Smooth muscle cell of trachea (primary cell): ENCODE measurements at places on chromosomes 5 and 9. TPM values are rescaled to one million over a fixed set of nuclear protein-coding genes. Genes with fewer than 3 reads are reported as not detected.

The IGFBPL1 gene
- total RNA-seq, result not detected in 2 replicates

The TNC gene
- 85.3 and 293 TPM in 2 replicates for total RNA-seq

The SELENOP gene
- total RNA-seq, result 334 and 703 TPM in 2 replicates

The ADAMTS2 gene
- total RNA-seq, result 50.3 and 76.6 TPM in 2 replicates

The CORO2A gene
- total RNA-seq, result 0.15 and 0.33 TPM in 2 replicates

The ZNF354C gene
- total RNA-seq, result 7.9 and 10.3 TPM in 2 replicates

The POLR1E gene
- total RNA-seq, result 37.4 and 41.3 TPM in 2 replicates

The MPDZ gene
- 36.1 and 38.0 TPM in 2 replicates for total RNA-seq

The LRRC26 gene
- not detected in 2 replicates for total RNA-seq
